ENCODE measurements at places on chromosomes 7 and 10.

GRCh38 chr7:74288034-74288881, 949 bp upstream of the CLIP2 start:
- peak; percentile 45 for DNase-seq

- DNase-seq: no peak
Measured at GRCh38 chr7:77838929-77839491, 40.4 kb downstream of the PHTF2 start.

- DNase-seq: no peak
Measured at GRCh38 chr7:74387606-74388005, 66.1 kb upstream of the GTF2IRD1 start.

DNA sequence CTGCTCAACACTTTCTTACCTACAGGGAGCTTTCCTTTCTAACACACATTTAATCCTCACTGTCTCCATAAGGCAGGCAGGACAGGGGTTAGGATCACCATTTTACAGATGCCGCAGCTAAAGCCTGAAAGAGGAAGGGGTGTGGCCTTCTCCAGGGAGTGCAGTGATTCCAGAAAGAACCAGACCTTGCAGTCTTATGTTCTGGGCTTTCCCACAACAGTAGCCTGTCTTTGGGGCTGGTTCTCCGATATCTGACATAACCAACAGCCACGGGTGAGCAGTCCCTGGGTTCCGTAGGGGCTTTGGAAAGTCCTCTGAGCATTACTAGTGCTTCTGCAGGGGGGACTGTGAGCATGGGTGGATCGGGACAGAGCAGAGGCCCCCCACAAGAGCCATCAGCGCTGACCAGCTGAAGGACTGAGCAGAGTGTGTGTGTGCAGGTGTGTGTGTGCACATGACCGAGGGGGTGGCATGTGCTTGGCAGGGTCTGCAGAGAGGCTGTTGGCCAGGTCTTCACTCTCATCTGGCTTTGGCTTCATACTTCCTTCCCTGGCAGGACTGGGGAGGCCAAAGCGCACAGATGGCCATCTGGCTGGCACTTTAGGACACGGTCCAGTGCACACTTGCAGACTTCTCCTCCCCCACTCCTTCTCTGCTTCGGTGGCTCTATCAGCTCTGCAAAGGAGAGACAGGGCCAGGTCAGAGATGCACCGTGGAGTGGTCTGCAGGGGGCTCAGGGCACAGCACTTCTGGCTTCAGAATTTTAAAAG, 400.3 kb downstream of the RPS24 start:
- DNase-seq: no peak

DNA sequence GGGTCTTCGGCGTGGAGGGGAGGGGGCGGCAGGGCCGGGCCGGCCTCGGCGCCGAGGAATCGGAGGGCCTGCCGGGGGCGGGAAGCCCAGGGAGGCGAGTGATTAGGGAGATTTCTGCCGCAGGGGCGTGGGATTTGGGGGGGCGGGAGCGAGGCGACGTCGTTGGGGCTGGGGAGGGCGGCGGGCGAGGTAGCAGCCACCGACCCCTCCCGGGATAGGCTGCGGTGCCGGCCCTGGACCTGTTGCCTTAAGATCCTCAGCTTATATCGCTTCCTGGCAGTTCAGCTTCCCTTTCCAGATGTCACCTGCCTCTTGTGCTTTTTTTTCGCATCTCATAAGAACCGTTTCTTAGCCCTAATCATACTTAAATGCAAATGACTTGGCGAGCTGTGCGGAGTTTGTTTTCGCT, 655 bp downstream of the LMTK2 start:
- no peak for DNase-seq

- DNase-seq: peak; percentile 48
Measured at GRCh38 chr7:94003446-94004023, 620 bp downstream of the BET1 start.

DNA sequence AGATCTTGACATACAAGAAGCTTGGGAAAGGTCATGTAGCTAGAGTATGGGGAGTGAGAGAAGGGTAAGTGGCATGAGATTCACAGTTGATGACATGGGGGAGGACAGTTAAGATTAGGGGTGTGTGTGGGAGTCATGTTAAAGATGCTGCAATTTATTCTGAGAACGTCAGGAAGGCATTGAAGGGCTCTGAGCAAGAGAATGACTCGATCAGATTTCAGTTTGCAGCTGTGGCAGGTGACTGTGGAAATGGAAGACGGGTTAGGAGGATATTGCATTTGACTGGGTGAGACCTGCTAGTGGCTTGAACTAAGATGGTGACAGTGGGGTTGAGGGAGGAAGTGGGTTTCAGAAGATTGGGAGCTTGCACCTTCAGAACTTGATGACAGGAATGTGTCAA, 5.6 kb downstream of the CDC123 start:
- no peak for DNase-seq

- DNase-seq: no peak
Measured at GRCh38 chr10:109386921-109387320, 536.4 kb downstream of the XPNPEP1 start.

DNA sequence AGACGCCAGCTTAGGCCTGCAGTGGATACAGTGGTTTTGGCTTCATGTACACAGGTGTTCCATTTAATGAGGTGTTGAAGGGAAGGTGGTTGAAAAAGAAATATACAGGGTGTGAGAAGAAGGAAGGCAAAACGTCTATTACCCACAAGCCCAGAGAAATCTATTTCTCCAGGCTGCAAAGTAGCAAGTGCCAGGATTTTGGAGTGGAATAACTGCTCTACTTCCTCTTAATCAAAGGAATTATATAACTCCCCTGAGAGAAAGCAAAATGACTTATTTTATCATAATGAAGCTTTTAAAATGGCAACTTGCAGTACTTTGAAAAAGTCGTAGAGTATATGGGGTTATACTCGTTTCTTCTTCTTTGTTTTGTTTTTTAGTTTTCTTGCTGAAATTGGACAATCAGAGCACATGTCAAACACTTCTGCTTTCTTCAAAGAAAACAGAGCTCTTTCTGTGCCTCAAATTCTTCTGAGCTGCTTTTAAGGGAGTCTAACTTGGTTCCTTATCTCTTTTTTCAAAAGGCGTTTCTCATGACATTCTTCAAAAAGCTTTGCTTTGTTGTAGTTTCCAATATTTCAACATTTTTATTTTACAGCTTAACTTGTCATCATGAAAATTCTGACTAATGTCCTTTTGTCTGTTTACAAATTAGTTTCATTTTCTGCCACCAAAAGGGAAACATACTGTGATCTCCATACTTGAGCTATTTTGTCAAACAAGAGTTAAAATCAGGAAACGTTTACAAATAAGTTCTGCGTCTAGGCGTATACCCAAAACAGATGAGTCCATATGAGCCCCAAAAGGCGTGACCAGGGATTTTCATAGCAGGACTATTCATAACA, 289.7 kb downstream of the FRMD4A start:
- no peak for DNase-seq

GRCh38 chr10:13086056-13086455, 13.9 kb upstream of the OPTN start:
- no peak for DNase-seq

GRCh38 chr10:98919899-98920298, 315.8 kb downstream of the HPSE2 start:
- no peak for DNase-seq

DNA sequence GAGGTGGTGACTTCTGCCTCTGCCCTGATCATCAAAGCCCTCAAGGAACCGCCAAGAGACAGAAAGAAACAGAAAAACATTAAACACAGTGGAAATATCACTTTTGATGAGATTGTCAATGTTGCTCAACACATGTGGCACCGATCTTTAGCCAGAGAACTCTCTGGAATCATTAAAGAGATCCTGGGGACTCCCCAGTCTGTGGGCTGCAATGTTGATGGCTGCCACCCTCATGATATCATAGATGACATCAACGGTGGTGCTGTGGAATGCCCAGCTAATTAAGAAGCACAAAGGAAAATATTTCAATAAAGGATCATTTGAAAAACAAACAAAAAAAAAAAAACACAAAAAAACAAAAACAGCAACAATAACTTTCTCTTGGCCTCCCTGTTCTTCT, 59.5 kb upstream of the TOMM7 start:
- DNase-seq: no peak

- peak; percentile 88 for DNase-seq
Measured at GRCh38 chr7:26648554-26648953, 215.8 kb downstream of the SKAP2 start.

GRCh38 chr7:2993868-2994267, 49.8 kb downstream of the CARD11 start:
- DNase-seq: no peak

DNA sequence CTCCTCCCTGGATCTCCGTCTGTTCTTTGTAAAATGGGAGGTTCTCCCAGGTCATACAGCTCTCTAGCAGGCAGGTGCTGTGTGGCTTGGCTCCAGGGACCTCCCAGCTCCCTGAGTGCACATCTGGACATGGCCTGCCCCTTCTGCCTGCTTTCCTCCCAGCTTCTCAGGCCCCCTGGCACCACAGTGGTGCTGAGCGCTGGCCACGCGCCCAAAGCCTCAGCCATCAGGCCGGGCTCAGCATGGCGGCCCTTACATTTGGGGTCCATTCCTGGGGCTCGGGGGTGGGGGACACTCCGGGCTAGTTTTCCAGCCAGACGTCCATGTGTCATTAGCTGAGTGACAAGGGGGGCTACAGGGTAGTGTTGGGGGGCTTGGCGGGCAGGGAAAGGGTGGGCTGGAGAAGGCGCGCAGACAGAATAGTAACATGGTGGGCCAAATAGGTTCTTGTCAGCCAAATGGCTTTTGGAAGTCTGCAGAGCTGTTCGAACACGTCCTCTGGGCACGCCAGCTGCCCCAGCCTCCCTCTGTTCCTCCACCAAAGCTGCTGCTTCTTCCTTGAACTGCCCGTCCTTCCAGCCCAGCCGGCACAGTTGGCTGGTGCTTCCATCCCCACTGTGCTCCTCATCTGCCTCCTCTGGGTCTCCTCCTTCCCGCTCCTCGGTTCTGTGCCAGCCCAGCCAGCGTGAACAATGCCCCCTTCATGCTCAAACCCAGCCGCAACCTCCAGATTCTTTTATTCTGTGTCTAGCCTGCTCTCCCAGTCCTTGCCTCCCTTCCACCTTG, 65.9 kb downstream of the GOLGA7B start:
- DNase-seq: no peak

- DNase-seq: no peak
Measured at GRCh38 chr10:99998889-99999288, 10.9 kb downstream of the DNMBP start.

DNA sequence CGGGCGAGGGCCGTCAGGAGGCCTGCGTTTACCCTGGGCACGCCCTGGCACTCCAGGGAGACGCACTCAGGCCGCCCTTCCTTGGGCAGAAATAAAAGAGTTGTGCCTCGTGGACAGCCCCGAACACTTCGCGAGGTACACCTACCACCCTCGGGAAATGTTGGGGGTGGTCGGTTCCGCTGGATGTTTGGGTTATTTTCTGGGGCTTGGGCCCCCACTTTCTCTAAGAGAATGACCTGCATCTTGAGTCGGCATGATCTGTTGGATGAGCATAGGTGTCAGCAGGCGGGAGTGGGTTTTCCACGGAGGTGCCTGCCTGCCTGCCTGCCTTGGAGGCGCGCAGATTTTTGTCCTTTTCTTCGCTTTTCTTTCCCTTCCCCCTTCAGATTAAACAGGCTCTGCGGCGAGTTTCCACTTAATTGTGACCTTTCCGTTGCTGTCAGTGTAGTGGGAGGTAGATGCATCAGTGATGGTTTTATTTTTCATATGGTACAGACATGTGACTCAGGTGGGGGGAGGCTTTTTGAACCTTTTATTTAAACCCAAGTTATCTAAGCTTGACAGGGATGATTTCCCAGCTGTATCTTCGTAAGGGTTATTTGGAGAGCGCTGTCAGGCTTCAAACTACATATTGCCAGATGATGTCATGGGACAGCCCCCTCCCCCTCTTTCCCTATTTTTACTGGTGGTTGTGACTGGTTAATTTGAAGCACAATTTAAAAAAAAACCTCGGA, 661 bp downstream of the HECTD2 start:
- peak; percentile 53 for DNase-seq

DNA sequence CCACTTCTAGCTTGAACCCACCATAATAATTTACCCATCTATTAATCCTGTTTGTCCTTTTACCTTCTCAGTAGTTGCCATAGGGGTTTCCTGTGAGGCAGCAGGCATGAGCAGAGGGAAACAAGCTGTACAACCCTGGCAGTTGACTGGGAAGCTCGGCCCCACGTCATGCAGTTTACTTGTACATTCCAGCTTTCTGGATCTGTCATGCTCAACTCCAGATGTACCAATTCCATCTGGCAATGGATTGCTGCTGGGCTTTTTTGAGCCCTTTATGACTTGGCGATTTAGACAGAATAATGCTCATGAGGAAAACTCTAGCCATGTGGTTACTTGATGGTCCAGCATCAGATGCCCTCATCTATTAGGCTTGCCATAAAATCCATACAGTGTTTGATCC, 112.5 kb downstream of the GNAI1 start:
- DNase-seq: no peak

- DNase-seq: no peak
Measured at GRCh38 chr7:16803881-16804673, 722 bp downstream of the AGR2 start.

- no peak for DNase-seq
Measured at GRCh38 chr10:93452143-93452542, 30.0 kb downstream of the MYOF start.

GRCh38 chr7:22663357-22663718, 63.7 kb upstream of the IL6 start:
- peak; percentile 22 for DNase-seq

GRCh38 chr10:29897999-29898716, 161.2 kb downstream of the JCAD start:
- no peak for DNase-seq

DNA sequence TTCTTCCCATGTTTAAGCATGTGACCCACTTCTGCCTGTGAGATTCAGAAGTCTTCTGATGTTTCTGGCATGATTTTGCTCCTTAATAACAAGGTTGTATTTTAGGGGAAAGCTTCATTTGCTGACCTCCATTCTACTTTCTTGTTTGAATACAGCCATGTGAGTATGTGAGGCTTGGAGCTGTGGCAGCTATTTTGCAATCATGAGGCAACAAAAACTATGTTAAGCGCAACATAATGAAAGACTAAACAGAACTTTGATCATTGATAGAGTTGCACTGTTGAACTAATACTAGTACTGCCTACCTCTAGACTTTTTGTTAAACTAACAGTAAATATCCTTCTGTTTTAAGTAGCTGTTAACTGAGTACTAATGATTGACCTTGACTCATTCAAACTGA, 203.8 kb upstream of the FAM3C start:
- no peak for DNase-seq

DNA sequence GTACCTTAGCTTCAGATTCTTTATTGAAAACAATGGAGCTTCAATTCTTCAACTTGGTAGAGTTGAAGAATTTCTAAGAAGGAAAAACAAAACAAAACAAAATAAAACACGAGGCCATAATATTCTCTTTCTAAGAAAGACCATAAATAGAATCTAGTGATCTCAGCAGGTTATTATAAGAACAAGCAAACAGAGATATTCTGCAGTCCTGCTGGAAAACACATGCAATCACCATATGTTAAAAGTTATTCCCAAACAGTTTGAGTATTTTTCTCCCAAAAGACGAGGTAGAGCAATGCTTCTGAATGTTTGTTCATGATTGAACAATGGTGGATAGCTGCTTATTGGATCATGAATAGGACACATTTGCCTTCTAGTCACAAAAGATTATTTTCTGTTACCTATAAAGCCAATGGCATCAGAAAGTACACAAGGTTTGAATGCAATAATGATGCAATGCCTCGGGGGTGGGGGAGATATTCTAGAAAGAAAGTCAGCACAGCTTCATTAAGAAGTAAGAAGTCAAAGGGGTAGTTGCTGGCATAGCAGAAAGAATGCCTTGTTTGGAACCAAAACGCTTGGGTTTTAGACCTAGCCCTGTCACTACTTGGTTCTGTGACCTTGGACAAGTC, 59.3 kb downstream of the CREB3L2 start:
- no peak for DNase-seq

- no peak for DNase-seq
Measured at GRCh38 chr7:75931680-75932079, 16.7 kb downstream of the POR start.

- DNase-seq: no peak
Measured at GRCh38 chr7:1154172-1154739, 5.7 kb downstream of the ZFAND2A start.
